Frontal cortex (tissue), 4 donors: ENCODE measurements at places on chromosomes 1 and 21. TPM values are rescaled to one million over a fixed set of nuclear protein-coding genes. Genes with fewer than 3 reads are reported as not detected.

Gene CDA
- total RNA-seq: not detected

Gene ACTA1
- 0.41 TPM for total RNA-seq

Gene FAM110D
- total RNA-seq: 0.82 TPM

Gene SPATA45
- total RNA-seq: 2.0 TPM

Gene RGS18
- total RNA-seq: 0.41 TPM
